ENCODE measurements at places on chromosomes 4 and X. TPM values are rescaled to one million over a fixed set of nuclear protein-coding genes. Genes with fewer than 3 reads are reported as not detected.

PALLD gene
- total RNA-seq, result 5.8 TPM

SPANXN2 gene
- total RNA-seq, result not detected

TREX2 gene
- total RNA-seq, result 1.1 TPM

DNA sequence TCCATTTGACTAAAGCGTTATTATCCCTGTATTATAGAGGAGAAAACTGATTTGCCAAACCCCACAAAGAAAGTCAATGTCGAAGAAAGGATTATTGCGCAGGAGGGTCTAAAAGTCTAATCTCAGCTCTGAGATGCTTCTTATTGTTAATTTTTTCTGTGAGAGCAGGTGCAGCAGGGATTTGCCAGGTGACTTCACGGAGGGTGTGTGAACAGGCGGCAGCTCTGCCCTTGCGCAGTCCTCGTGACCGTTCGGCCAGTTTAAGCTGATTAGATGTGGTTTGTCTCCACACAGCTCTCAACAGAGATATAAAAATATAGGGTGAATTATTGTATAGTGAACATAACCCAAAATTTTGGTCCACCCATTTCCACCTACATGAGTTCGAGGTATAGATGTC, 28.5 kb downstream of the TENM3 start:
- DNase-seq, result no peak

DNA sequence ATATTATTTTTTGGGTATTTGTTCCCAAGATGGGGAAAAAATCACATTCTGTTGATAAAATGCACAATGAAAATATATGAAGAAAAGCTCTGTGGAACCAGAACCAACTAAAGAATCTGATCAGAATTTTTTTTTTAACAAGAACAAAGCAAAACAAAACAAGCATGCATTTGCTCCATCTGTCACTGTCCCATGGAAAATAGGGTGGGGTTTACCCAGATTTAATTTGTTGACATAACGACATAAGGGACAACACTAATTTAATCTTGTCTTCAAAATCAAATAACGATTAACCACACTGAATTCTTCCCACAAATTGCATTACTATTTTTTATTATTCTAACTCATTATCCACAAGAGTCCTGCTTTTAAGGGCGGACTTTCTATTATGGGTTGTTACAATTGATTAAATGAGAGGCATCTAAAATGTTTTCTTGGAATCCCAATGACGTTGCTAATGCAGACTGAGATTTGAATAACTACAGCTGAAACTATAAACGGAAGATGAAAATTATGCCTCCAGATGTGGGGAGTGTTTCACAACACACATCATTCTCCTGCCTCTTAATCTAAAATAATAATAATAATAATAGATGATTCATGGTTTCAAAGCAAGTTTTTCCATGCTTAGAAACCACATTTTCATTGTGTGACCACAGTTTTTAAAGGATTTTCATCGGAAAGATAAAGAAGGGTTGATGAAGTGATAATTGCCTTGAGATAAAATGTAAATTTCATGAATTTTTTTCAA, 307.0 kb upstream of the CPEB2 start:
- DNase-seq, result no peak

DNA sequence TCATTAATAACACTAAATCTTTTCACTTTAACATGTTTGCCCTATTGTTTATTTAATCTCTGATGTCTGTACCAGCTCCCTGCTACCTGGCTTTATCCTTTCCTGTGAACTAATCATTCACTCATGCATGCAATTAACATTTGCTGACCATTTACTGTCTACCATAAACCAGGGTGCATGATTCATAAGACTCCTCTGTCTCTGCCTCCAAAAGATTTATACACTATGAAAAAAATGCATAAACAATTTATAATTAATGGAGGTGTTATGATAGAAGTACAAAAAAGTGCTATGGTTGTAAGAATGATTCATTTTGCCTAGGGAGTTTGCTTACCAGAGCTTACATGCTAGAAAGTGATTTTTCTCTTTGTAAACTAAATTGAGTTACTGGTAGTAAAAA, 24.5 kb upstream of the CPEB2 start:
- DNase-seq, result no peak

GRCh38 chr4:55296096-55296495, 49.9 kb upstream of the SRD5A3 start:
- no peak for DNase-seq

GRCh38 chr4:174192943-174193342, 90.5 kb downstream of the FBXO8 start:
- DNase-seq, result no peak

DNA sequence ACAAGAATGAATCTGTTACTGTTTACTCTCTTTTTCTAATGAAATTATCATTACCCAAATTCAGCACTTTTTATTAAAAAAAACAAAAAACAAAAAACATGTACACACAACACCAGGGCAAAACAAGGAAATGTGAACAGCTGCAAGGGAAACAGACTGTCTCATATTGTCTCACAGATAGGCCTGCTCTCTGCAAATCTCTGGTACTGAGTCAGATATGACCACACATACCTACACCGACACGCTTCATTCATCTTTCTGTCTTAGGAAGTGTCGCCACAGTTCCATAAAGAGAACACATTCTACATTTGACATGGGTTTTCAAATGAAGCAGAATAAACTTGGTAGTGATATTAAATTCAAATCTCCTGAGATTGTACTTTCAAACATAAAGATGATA, 92.2 kb upstream of the GPR34 start:
- DNase-seq, result no peak

DNA sequence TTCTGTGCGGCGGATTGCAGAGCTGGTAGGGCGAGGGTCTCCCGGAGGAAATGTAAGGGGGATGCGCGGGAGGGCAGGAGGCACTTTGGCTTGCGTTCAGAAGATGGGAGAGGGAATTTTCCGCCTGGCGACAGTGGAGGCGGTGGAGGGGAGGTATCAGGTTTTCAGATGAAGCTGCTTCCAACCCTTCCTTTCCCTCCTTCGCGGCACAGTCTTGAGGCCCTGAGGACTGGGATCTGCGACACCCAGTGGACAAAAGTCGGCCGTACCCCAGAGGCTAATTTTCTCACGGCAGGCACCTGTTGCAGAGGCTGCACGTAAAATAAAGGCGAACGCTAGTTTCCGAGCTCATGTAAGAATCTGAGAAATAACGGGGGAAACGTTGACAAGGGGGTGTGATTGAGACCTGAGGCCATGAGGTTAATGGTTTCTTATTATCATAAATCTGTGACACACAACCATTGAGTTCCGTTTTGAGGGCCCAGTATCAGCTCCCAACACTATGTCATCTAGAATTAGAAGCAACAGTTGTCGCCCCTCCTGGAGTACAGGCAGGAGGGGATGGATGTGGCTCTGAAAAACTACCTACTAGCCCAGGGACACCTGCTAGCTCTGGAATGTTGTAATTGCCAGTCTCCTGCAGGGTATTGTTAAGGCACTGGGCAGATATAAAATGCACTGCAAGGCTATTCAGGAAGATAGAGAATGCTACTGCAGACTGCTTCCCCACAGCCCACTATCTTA, 1.1 kb downstream of the ZCCHC18 start:
- peak; percentile 61 for DNase-seq

DNA sequence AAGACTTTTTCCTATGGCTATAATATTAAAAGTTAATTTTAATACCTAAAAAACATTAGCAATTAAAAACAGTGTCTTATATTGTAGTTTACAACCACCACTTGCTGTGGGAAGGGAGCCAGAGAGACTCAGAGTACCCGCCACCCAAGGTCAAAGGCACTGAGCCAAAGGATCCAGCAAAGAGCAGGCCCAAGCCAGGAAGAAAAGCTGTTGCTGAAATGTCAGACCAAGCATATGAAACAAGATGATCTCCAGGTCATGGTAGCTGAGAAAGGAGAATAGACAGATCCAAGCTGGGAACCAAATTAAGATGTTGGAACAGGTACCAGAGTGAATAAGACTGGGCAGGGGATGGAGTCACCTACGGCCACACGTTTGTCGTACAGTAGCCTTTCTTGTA, 18.8 kb upstream of the ATOH1 start:
- DNase-seq, result no peak

- no peak for DNase-seq
Observed at GRCh38 chrX:136049608-136050007, 64.4 kb downstream of the SLC9A6 start.

DNA sequence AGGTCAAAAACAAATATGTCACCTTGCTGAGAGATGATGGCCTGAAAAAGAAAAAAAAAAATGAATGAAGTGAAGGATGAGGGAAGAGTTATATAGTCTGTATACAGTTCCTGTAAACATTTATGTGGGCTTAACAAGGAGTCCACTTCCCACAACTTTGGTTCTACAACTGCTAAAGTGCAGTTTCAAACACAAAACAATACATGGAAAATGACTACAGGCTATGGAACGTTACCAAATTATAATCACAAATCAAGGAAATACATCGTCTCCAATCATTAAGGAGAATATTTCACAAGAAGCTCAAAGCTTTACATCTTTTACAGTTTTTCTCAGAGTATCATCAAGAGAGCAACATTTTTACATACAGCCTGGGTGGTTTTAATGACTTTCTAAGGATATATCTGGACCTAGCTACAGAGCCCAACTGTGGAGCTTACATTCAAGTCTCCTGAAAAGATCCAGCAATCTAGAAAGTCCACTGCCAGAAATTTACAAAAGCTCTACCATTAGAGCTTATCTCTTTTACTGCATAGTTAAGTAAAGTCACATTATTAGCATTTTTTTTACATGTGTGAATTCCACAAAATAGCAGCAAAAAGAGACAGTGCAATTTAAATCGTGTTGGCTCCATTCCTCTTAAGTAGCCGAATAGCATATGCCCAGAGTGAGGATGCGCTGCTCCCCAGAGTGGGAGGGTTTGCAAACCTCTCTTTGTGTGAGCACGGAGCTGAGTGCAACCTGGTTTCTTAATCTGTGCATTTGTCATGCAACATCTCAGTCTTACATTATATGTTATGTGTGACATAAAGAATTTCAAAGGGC, 128.3 kb downstream of the MANBA start:
- no peak for DNase-seq

DNA sequence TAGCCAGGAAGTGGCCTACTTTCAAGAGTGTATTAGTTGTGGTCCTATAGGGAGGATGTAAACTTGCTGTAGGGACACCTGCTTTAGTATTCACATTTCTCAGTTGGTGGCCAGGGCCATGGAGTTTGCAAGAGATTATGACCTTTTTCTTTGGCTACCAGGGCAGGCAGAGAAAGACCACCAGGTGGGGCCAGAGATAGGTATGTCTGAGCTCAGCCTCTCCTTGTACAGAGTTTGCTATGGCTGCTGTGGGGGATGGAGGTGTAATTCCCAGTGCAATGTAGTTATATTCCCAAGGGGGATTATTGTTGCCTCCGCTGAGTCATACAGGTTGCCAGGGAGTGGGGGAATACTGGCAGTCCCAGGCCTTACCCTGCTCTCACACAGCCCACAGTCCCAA, 26.3 kb upstream of the DACH2 start:
- DNase-seq, result no peak

GRCh38 chr4:17719106-17719505, 62.3 kb downstream of the FAM184B start:
- no peak for DNase-seq

DNA sequence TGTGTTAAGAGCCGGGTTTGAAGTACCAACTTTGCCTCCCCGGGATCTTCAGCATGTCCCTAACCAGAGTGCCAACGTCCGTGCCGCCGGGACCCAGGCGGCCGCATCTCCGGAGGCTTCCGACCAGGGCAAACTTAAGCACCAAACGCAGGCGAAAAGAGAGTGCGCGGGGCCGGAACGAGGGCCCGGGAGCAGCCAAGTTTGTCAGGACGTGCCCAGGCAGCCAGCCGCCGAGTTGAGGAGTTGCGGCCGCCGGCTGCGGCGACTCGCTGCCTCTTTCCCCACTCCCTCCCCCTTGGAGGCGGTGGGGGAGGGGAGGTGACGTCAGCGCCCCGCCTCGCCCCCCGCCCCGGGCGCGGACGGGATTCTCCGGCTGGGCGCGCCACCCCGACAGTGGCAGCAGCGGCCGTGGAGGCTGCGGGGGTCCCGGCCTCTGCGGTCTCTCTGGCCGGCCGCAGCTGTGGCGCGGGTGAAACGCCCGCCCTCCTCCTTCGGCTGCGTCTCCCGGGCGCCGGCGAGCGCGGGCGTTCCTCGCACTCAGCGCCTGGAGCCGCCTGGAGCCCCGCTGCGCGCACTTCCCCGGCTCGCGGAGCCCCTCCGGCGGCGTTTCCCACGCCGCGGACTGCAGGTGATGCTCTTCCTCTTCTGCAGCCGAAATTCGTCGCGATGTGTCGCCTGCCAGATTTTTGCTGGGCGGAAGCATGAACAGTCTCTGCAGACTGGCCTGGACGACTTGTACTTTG, 2.9 kb upstream of the FAT1 start:
- DNase-seq, result no peak

DNA sequence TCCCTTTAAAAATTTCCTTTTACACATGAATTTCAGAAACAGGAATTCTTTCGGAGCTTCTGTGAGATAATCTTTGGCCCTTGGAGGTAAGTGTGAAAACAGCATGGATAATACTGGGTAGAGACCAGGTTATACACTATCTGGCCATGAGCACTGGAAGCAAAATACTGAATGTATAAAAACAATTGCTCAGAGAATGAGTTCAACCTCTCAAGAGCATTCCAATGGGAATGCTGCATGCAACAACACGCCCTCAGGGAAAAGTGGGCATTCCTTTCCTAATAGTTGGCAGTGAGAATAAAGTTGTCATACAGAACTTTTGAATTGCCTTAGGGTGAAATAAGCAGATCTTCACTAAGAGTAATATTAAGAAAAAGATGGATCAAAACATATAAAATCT, 574.8 kb upstream of the DIPK2B start:
- no peak for DNase-seq

DNA sequence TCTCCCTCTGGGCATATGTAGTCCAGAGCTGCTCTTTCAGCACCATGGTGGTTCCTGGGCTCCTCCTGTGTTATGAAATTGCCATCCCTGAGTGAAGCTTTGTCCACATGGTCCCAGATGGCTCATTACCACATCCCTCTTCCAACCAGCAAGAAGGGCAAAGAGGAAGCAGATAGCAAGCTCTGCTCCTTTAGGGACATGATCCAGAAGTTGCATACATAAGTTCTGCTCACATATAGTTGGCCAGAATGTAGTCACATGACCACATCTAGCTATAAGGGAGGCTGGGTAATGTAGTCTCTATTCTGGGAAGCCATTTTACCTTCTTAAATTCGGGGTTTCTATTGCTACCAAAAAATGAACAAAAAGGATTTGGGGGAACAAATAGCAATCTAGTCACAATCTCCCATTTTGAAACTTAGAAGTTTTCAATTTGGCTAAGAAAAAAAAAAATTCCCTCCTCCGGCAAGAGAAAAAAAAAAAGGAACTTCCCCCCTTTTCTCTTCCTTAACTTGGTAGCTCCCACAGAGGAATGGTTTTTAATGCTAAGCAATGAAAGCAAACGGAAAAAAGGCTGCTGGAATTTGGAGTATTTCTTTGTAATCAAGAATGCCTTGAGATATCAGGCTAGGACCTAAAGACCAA, 88.2 kb upstream of the USP9X start:
- no peak for DNase-seq

Data from activated CD4-positive, alpha-beta memory T cell treated with anti-CD3 and anti-CD28 coated beads, Interleukin-2, amount 10 ng/mL, durations not matched to agents 7 days and 5 days (primary cell).